ENCODE measurements at places on chromosomes 13 and 19.

DNA sequence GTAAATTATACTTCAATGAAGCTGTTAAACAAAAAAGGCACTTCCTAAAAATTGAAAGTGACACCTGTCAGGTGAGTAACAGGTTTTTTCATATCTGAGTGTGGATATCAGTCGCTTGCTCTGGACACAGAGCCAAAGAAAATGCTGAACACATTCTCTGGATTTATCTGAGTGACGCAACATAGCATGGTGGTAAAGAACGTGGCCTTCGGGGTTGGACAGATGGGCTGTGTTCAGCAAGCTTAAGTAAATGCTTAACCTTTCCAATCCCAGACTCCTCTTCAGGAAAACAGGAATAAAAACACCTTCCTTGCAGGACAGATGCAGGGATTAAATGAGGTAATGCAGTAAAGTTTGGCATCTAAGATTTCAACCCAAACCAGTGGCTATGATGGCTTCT is 132.0 kb downstream of the FOXO1 start:
- no peak for DNase-seq

DNA sequence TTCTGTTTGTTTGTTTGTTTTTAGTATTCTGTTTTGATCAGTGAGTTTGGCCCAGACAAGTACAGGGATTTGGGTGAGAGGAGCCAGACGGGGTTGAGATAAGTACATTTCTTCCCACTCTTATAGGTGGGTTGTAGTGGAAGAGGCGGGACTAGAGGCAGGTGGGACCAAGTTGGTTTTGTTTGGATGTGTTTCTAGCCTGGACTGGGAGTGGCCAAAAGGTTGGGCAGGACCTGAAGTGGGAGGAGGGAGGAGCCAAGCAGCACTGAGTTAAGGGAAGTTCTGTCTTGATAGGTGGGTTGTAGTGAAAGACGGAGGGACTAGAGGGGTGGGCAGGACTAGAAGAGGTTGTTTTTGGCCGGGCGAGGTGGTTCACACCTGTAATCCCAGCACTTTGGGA is 9.0 kb downstream of the DNASE2 start:
- no peak for DNase-seq

- DNase-seq = peak; percentile 24
Observed at GRCh38 chr19:45059258-45059965, 16.9 kb downstream of the ZNF296 start.

GRCh38 chr13:106078191-106078590 is 457.3 kb downstream of the EFNB2 start:
- no peak for DNase-seq

DNA sequence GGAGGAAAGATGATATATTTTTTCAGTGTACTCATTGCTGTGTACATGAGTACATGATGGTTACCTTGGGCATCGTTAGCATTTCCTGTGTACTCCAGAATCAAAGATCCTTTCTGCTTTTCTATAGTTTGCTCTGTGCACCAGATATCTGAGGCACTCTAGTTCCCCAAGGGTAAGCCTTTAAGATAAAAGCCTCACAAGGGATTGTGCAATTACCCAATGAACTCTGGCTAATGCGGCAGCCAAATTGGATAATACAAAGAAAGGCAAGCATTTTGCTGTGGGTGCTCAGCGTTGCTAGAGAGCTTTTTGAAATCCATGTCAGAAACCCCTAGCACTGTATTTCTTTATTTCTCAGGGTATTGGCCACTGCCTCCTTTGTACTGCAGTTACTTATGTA is 2.9 kb downstream of the CYSLTR2 start:
- DNase-seq = no peak

DNA sequence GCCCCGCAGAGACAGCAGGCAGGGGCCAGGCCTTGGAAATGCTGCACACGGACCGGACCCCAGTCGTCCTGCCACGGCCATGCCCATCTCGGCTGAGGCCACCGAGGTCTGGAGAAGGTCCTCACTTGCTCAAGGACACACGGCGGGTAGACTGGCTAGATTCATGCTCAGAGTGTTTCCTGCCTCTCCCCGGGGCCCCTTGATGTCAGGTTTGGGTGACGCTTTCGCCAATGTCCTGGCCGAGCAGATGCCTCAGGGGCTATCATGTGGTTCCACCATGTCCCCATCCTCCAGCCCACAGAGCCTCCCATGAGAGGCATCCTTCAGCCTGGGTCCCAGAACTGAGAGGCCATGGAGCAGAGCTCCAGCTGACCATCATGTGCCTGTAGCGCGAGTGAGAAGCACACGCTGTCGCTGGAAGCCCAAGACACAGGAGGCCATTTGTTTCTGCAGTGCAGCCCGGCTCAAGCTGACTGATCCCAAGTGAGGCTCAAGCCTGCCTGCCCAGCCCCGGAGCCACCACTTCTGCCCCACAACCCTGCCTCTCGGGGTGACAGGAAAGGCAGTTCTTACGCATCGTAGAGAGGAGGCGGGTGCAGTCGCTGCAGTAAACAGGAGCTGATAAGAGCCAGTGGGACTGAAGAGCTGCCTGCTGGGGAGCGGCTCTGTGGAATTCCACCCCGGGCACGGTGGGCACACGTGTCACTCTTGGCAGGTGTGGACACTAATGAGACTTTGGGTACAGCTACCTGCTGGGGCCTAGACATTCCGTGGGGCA is 53.9 kb upstream of the GAS6 start:
- no peak for DNase-seq

Measured in AG09319 (cell line).